ENCODE measurements at places on chromosomes 5 and 9.

DNA sequence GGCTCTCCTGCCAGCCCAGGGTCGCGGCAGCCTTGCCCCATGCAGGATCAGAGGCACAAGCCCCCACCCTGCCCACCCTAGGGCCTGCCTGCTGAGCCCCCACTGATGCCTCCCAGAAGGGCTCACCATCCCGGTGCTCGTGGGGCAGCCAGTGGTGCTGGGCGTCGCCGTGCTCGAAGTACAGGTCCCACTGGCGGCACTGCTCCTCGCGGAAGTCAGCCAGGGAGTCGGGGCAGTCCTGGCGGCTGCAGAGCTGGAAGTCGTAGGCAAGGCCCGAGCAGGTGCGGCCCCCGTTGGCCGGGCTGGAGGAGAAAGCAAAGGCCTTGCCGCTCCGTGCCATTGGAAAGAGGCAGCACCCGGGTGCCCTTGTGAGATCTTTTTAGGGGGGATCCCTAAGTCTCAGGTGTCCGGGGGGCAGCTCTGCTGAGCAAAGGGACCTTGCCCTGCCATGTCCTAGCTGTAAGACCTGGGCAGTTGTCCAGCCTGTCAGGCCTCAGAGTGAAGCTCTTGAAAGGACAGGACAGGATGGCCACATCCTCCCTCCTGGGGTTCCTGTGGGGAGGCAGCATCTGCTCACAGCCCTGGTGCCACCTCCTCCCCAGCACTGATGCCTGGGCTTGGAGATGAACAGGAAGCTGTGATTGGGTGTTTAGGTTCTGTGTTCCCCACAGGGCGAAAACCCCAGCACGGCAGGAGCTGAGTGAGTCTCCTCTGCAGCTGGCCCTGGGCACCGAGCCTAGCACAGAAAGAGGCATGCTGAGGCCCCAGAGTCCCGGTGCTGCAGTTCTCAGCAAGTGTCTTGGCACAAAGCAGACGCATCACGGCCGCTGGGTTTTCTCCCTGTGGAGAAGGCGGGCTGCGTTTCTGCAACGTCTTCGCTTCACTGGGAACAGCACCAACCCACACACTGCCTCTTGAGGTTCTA, 77.7 kb downstream of the ZNF354C start:
- no peak for DNase-seq

- no peak for DNase-seq
These were observed 154.4 kb downstream of the GLIS3 start for GRCh38 chr9:4145482-4145881.

GRCh38 chr9:3508078-3508431, 17.7 kb downstream of the RFX3 start:
- DNase-seq, result no peak

DNA sequence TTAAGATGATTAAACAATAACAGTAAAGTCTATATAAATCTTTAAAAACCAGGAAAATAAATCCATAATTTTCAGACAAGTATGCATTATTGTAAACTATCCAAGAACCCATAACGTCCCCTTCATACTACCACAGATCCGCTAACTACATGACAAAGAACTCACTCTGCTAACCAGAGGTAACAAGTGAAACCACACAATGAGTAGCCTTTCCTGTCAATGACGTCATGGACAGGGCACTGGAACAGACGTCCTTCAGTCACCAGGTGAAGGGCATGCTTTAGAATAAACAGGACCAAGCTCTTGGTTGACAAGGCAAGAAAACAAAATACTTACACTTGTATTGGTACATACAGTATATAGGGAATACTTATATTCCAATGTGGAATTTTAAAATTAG, 45.2 kb downstream of the RNF130 start:
- no peak for DNase-seq

- DNase-seq, result no peak
These were observed 131.7 kb downstream of the DAB2IP start for GRCh38 chr9:121783111-121783510.

- DNase-seq, result no peak
These were observed 94.5 kb downstream of the PLPP1 start for GRCh38 chr5:55440188-55440646.

GRCh38 chr5:99331061-99331460, 402.3 kb upstream of the CHD1 start:
- DNase-seq, result no peak

GRCh38 chr9:127181315-127181580, 58.8 kb upstream of the ANGPTL2 start:
- no peak for DNase-seq

Measured in CD4-positive, alpha-beta T cell treated with Interleukin-15 for 4 hours (primary cell).